Right renal cortex interstitium (tissue), 3 donors: ENCODE measurements at places on chromosomes 11 and 22.

- DNase-seq, result no peak
Measured at GRCh38 chr11:105732611-105733010, 122.7 kb downstream of the GRIA4 start.

DNA sequence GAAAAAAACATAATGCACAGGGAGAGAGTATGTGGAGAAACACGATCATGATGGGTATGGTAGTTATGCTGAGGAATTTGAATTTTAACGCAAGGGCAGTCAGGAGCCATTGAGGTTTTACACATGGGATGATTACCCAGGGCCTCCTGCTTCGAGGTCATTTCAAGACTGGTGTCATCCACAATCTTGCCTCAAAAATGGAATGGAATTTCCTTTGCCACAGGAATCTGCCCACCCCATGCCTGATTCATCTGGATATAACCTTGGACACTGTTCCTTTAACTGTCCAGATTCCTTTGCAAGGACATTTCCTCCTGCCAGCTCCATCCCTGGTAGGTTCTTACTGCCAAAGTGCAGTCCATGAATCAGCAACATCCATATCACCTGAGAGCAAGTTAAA lies 655.9 kb upstream of the TENM4 start:
- no peak for DNase-seq

DNA sequence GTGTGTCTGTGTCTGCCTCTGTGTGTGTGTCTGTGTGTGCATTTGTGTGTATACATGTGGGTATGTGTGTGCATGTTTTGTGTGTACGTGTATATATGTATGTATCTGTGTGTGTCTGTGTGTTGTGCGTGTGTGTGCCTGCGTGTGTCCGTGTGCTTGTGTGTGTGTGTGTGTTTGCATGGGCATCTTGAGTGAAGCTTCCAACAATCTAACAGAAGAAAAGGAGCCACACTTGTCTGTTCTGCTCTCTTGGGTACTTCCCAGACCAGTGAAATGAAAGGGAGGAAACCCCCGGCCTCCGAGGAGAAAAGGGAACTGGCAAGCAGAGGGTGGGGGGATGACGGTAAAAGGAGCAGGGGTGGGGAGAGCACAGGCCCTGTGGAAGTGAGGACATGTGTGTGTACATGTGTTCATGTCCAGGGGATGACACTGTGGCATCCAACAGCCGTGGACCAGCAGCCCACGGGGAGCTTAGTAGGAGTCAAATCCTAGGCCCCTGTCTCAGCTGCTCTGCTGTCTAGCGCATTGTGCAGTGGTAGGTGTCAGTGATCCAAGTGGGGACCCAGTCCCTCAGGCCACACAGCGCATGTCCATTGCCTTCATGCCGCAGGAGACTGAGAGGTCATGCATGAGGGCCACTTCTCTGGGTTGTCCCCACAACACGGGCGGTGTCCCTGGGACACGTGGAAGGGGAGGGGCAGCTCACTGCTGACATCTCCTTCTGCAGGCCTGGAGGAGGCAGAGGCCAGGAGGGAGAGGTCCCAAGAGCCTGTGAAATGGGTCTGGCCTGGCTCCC lies 8.1 kb downstream of the CSF2RB start:
- DNase-seq, result no peak

DNA sequence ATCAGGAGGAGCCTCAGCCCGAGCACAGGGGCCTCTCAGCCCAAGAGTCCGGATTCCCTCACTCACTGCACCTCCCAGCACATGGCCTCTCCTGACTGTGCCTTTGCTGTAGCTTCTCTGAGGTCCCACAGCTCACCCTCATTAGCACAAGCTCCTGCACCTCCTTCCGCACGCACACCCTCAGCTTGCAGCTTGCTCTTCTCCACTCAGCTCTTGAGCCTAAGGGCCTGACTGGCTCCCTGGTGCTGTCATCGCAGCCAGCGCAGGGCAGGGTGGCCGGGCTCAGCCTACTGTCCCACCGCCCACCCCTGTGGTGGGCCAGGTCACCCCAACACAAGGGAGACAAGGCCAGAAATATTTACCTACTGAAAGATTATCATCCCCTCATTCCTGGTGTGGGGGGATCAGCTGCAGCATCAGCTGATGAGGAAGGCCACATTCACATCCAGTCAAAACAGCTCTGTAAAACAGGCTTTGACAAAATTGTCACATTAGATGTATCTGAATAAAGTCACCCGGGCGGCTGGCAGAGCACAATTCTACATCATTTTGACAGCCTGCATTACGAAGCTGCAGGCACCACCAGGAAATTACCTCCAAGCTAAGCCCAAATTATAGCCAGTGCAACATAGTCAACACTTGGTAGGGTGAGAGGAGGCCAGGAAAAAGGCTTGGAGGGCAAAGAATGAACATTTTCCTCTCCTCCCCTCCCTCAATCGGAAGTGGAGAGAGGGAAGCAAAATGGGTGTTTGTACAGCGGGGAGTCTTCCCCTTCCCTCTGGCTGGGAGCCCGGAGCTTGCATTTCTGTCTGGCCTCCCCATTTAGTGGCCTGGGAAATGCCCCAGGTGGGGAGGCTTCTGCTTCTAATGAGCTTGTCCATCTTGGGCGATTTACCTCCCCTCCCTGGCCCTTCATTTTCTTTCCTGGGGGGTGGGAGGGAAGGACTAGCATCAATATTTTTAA lies 29.5 kb upstream of the IGSF9B start:
- no peak for DNase-seq

DNA sequence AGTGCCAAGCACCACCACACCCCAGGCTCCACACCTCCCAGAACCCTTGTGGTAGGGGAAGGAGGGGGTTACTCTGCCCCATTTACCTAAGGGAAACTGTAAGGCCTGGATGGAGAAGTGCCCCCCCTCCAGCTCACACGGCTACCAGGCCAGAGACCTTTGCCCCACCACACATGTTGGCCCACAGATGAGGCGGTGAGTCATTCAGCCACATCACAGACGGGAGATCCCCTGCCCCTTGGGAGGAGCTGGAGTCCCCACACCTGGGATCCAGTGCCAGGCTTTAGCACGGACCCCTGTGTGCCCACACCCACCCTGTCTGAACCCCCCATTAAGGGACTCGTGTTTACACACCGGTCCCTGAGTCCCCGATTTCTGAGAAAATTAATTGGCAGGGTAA lies 24.9 kb downstream of the CDKN1C start:
- DNase-seq, result no peak

DNA sequence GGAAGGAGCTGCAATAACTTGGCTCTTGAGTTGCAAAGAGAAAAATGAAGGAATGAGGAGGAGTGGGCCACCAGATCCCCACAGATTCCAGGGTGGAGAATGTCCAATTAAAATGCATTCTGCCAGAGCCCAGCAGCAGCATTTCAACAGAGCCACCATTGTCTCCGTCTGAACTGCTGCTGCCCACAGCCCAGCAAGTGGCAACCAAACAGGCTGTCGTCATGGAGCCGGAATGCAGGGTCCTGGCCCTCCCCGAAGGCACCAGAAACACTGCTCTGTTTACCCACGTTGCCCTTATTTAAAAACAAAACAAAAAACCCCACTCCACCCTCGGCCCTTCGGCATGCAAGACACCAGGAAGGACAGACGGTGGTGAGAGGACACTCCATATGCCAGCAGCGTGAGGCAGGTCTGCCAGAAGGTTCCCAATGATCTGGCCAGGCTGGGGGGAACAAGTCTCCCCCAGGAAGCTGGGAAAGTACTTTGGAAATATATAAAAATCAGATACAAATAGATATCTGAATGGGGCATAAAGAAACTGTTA lies 32.5 kb downstream of the PLEKHA7 start:
- DNase-seq, result no peak

DNA sequence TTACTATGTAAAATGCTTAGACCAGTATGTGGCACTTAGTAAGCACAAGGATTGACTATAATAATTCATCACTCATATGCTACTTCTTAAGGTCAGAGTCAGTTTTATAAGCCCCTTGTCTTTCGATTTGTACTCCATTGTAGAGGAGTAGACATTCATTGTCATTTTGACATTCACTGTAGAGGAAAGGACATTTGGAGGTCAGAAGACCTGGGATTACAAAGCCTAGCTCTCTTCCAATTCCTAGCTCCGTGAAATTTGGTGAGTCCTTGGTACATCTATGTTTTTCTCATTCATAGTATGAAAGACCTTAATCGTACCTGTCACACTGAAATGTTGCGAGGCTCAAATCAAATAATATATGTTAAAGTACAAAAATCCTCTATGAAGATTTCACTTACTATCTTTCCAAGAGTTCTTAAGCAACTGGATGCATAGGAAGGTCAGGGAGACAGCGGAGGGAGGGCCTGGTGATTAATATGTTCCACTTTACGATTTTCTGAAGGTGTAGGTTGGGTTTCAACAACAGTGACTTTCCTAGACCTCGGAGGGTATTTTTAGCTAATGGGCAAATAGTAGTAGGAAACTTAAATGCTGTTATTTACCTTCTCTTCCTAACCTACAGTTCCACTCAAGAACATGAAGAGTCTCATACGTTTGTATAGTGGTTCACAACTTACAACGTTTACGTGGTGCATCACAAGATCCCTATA lies 1.4 kb upstream of the EMSY start:
- DNase-seq, result no peak

DNA sequence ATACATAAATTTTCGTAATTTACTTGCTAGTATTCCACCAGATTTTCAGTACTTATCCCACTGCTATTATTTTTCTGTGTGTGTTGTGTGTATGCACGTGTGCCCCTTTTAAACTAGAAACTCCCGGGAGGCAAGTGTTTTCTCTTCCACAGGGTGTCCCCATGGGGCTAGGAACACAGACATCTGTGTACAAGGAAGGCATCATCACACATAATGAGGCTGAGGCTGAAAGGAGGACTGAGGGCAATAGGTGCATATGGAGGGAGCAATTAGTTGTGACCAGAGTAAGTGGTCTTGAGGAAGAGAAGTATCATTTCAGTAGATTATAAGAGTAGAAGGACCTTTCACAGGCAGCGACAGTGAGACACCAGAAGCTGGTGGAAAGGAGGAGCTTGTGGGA lies 2.1 kb upstream of the DPAGT1 start:
- no peak for DNase-seq

- no peak for DNase-seq
Measured at GRCh38 chr22:33579448-33580093, 340.7 kb downstream of the LARGE1 start.

DNA sequence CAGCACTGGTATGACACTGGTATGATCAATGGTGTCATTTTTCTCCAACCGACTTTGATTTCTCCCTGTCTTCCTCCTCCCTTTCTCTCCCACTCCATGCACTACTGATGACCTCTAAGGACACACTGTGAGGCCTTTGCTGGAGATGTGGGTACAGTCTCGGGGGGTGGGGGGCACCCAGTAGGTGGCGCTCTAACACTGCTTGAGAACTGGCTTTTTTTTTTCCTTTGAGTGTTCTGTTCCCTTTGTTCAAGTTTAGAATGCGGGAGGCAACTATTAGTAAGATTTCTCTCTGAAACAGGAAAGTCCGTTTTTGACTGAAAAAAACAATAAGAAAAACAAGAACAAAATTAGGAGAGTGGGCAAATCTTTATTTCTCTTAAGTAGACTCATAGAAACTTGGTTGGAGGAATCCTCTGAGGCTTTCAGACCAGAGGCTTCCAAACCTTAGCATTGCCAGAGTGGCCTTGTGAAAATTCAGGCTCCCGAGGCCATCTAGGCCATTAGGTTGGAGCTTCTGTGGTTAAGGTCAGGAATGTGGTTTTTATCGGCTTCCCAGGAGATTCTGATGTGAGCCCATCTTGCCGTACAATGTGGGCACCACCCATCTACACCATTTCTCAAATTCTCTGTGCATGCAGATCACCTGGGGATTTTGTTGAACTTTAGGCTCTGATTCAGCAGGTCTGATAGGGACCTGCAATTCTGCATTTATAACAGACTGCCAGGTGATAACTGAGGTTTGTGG lies 43.2 kb downstream of the PANX1 start:
- no peak for DNase-seq

- no peak for DNase-seq
Measured at GRCh38 chr22:42719133-42719532, 1.5 kb downstream of the A4GALT start.

DNA sequence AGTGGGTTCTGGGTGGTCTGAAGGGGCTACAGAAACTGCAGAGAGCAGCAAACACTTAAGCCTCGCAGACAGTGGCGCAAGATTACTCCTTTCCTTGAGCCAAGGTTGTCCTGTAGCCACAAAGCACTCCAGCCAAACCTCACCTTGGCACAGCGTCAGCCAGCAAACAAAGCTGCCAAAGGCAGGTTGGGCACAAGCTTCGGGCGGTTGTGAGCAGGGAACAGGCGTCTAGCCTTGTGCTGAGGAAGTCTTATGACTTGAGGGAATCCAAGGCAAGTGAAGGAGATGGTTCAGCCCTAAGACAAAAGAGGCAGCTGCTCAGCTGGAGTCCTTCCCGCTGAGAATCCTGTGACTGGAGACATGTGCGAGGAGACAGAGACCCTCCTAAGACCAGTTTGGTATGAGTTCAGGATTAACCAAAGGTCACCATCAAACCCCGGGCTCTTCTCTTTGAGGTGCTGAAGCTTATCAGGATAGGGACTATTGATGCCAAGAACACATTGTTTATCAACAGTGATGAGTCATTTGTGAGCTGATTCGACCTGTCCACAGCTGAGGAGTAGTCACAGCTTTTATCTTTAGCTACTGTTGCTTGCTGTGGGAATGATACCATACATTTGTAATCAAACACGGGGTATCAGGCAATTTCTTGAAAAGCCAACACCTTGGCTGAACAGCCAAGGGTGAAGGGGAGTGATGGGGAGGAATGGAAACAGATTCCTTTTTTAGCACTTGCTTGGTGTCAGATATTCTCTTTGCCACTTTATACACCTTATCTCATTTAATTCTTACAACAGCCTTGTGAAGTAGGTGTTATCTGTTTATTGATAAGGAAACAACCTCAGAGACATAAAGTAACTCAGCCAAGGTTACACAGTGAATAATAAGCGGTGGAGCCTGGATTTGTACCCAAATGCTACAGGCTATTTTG lies 4.6 kb downstream of the ADM start:
- no peak for DNase-seq

GRCh38 chr11:58573451-58574104 lies 2.1 kb downstream of the LPXN start:
- DNase-seq, result no peak

DNA sequence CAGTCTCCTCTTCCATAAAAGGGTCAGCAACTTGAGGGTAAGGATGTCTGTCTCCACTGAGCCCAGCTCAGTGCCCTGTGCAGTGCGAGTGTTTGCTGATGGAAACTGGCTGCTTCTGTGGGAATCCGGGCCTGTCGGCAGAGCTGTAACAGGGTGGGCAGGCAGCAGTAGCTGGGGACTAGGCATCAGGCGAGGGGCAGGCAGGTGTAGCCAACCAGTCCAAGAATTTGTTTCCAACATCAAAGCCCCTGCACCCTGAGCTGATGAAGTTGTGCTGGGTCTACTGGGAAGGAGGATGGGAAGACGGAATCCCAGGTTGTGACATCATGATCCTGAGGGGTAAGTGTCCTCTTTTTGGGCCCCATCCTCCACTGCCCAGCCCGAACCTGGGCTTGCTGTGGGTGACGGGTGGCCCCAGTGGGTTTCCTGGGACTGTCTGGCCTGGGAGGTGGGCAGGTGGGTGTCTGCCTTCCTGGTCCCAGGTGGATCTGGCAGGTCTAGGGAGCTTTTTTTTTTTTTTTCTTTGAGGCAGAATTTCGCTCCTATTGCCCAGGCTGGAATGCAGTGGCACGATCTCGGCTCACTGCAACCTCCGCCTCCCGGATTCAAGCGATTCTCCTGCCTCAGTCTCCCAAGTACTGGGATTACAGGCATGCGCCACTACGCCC lies 11.0 kb downstream of the SLC29A2 start:
- no peak for DNase-seq
